Hypothalamus (tissue), 51 donors: ENCODE measurements at places on chromosomes 11 and 22.

DNA sequence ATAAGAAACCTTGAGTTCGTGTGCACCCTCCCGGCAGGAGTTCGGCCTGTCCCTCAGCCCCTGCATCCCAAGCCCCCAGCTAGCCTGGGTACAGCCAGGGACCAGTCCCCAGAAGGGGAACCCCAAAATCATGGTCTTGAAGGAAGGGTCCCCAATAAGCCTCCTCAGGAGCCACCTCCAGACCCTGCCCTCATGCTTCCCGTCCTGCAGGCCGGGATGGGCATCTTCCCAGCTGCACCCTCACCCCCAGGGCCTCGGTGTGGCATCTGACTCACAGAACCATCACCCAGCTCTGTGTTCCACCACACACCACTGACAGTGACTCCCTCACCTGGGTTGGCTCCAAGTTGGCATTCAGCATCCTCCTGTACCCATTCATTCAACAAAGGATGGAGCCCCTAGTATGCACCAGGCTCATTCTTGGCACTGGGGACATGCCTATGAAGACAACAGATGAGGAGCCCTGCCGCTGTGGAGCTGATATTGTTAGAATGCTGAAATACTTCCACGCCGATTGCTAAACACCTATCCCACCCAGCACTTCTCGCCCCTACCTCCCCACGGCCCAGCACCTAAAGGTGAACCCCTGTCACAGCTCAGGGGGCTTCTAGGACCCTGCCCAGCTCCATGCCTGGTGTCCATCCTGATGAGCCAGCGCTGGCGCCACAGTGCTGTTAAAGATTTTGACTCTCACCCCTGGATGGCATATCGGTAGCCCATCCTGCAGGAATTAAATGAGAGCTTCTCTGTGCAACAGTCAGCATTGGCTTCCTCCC is 77.8 kb downstream of the BUD13 start:
- DNase-seq: no peak

DNA sequence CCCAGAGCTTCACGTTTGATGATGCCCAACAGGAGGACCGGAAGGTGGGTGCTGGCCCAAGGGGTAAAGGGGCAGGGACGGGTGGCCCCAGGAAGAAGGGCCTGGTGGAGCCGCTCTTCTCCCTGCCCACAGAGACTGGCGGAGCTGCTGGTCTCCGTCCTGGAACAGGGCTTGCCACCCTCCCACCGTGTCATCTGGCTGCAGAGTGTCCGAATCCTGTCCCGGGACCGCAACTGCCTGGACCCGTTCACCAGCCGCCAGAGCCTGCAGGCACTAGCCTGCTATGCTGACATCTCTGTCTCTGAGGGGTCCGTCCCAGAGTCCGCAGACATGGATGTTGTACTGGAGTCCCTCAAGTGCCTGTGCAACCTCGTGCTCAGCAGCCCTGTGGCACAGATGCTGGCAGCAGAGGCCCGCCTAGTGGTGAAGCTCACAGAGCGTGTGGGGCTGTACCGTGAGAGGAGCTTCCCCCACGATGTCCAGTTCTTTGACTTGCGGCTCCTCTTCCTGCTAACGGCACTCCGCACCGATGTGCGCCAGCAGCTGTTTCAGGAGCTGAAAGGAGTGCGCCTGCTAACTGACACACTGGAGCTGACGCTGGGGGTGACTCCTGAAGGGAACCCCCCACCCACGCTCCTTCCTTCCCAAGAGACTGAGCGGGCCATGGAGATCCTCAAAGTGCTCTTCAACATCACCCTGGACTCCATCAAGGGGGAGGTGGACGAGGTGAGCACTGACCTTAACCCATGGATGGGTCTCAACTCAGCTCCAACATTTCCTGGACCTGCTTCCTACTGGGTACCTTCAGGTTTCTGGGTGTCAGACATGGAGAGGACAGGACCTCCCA is 2.0 kb downstream of the RIC8A start:
- DNase-seq: no peak

DNA sequence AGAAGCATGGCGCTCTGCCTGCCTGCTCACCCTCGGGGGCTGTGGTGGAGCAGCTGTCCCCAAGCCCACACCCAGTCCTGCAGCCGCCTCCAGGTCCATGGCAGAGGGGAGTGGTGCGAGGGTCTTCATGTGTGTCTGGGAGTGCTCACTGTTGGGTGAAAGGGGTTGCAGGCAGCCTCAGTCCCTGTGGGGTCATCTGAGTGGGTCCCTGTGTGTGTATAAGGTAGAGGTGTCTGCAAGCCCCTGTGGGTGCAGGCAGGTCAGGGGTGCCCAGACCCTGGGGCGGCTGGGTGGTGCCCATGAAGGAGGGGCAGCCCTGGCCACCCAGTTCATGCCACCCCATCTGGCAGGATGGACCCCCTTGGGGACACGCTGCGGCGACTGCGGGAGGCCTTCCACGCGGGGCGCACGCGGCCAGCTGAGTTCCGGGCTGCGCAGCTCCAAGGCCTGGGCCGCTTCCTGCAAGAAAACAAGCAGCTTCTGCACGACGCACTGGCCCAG is 4.9 kb downstream of the ALDH3B1 start:
- no peak for DNase-seq

DNA sequence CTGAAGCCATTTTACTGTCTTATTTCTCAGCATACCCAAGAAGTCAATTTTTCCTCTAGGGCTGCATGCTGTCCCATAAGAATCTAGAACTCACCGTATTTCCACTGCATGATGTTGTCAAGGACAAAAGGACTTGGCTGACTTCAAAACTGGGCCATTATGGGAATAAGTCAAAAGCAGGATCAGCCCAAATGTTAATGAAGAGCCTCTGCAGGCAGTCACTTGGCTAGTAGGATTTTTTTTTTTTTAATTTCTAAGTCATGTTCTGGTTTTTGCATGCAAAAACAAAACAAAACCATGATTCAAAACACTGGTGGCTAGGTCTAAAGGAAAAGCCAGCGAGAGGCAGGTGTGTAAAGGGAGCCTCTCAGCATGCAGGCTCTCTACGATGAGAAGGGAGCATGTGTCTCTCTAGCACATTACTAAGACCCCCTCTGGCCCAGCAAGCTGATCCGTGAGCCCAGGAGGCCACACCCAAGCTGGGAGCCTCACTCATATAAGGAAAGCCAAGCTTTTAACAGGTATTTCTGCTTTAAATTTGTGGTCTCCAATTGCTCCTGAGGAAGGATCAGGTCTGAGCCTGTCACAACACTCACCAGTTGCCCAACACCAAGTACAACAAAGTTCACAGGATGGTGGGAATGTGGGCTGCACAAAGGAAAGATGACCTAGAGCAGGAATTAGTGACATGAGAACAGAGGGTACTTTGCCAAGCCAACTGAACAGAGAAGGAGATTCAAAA is 21.4 kb upstream of the STK33 start:
- DNase-seq: no peak

DNA sequence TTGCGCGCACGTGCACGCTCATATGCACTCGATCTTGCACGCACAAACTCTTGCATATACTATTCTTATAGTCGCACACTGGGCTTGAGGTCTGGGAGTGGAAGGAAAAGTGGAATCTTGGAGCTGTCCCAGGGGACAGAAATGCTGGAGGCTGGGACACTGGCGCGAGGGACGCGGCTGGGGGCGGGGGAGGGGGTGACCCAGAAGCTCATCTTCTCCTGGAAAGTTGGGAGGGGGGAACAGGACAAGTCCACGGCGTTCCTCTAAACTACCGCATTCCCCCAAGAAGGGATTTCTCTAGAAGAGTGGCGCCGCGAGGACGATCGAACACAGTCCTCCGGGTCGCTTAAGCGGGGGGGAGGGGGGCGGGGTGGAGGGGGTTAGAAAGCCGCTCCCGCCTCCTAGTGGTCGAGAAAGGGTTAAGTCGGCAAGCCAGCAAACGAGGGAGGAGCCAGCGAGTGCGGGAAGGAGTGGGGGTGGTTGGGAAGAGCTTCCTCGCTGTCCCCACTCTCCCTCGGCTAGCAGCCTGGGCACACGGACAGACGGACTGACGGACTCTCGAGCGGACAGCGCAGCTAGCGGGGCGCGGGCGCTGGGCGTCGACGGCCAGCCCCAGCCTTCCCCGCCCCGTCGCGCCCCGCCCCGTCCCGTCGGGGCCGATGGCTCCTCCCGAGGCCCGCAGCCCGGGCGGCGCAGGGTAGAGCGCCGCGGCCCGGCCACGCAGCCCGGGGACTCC is at the start of gene RTN4RL2:
TSS of gene RTN4RL2 (plus strand) at position 507 of the 736 bp plus-strand sequence. CDS start 338 bp downstream, outside the sequence.
- no peak for DNase-seq

DNA sequence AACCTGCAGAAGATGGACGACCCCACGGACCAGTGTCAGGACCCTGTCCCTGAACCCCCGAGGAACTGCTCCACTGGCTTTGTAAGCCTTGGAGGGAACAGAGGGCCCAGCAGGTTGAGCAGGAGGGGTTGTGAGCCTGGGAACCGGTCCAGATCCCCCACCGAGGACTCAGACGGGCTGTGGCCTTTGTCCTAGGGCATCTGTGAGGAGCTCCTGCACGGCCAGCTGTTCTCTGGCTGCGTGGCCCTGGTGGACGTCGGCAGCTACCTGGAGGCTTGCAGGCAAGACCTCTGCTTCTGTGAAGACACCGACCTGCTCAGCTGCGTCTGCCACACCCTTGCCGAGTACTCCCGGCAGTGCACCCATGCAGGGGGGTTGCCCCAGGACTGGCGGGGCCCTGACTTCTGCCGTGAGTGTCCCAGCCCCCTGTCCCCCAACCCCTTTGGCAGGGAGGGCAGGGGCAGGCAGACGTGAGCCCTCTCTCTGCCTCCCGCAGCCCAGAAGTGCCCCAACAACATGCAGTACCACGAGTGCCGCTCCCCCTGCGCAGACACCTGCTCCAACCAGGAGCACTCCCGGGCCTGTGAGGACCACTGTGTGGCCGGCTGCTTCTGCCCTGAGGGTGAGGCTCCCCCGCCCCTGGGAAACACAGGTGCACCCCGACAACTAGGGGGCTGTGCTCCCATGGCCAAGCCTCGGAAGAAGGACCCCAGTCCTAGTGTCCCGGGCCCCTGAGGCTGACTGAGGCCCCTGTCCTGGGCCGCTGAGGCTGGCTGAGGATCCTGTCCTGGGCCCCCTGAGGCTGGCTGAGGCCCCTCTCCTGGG is 6.4 kb downstream of the MUC5AC start:
- DNase-seq: no peak

- no peak for DNase-seq
Observed at GRCh38 chr11:129945373-129945772, 50.0 kb upstream of the NFRKB start.

GRCh38 chr11:4804280-4804679 is at the start of gene OR52R1:
TSS of gene OR52R1 (minus strand) at chr11:4804380. CDS start at chr11:4804380, 0 bp downstream.
- DNase-seq: no peak

GRCh38 chr22:23288301-23289129 is 108.2 kb downstream of the BCR start:
- DNase-seq: no peak

DNA sequence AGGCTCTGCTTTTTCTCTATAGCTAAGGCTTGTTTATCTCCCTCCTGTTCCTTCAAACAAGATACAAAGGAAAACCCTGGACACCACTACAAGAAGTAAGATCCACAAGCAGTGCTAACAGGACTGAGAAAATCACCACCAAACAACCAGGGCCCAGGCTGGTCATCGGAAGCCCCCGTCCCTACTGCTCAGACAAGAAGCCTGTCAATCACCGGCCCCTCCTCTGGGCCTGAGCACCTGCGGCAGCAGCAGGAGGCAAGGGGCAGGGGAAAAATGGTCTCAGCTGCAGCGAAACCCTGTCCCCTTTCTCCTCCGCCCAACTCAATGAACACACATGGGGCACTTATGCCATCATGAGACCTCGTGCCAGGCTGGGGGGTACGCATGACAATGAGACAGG is 155.2 kb downstream of the CEP164 start:
- DNase-seq: no peak
